Hair follicle dermal papilla cell (primary cell): ENCODE measurements at places on chromosomes 11 and 22. TPM values are rescaled to one million over a fixed set of nuclear protein-coding genes. Genes with fewer than 3 reads are reported as not detected.

The LRRN4CL gene
- total RNA-seq, result 63.6 and 104 TPM in 2 replicates

The UBASH3B gene
- 37.3 and 54.5 TPM in 2 replicates for total RNA-seq

The DMC1 gene
- 5.2 and 7.2 TPM in 2 replicates for total RNA-seq

The PEX16 gene
- total RNA-seq, result 20.1 and 21.6 TPM in 2 replicates

The RIBC2 gene
- 0.16 TPM in 1 of 2 replicates, not detected in the other for total RNA-seq

The CREB3L1 gene
- total RNA-seq, result 55.4 and 69.4 TPM in 2 replicates

The P2RY6 gene
- 0.49 and 0.97 TPM in 2 replicates for total RNA-seq
